Stimulated activated CD4-positive, alpha-beta T cell treated with anti-CD3 and anti-CD28 coated beads, Interleukin-1b, Interleukin-23, amount 100 ng/mL, for 24 hours (primary cell): ENCODE measurements at places on chromosomes 11 and 22.
A peak's percentile ranks its signal among the peaks of the same experiment; 100 is the strongest.

DNA sequence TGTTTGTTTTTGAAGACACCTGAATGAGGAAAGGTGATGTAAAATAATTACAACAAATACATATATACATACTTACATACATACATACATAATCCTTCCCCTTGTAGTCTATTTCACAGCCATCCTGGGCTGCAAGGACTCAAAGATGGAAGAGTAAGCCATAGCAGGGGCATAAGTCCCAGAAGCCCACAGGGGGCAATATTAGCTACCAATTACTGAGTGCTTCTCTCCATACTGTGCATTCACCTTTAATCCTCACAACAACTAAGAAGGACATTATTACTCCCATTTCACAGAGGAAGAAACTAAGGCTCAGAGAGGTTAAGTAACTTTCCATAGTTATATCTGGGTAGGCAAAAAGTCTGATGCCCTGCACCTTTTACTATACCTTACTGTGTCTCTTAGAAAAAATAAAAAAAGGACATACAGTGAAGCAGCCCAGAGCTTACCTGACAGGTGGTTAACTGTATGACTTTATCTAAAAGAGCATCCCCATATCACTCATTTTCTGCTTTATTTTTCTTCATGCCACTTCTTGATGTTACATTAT lies 2.7 kb downstream of the SERGEF start:
- no peak for DNase-seq

- DNase-seq: no peak
Observed at GRCh38 chr22:41523464-41524221, 20.6 kb downstream of the POLR3H start.

- DNase-seq: no peak
Observed at GRCh38 chr11:62953811-62954210, 31.0 kb downstream of the SLC22A6 start.

- DNase-seq: no peak
Observed at GRCh38 chr11:47726878-47727514, 11.8 kb upstream of the AGBL2 start.

- no peak for DNase-seq
Observed at GRCh38 chr11:113278925-113279324, 35.5 kb upstream of the TTC12 start.

DNA sequence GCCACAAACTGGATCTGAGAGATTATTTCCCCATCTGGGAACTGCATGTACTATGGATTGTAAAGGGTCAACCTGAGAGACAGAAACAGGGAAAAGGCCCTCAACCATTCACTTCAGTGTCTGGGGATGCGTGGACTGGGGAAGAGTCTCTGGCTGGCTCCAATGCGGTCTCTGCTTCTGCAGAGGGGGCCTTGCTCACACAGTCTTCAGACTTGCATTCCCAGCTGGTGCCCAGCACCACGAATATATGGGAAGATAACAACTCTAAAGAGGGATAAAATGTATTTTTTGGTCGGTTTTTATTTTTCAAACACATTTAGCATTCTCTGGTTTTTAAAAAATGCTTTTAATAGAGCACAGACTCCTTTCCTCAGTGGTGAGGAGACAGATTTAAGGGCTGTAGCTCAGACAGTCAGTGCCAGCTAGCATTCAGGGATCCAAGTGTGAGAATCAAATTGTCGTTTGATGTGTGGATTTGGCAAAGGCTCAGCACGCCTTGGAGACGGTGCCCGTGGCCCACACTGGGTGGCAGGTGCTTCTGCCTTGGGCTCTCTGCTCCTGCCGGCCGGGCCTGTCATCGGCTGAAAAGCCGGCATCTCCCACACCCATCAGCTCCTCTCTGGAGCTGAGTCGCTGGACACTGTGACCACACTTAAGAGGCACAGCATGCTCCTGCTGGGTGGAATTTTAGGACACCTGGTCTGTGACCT lies 8.0 kb upstream of the EFCAB6 start:
- no peak for DNase-seq

GRCh38 chr11:106998116-106998915 lies 20.0 kb downstream of the GUCY1A2 start:
- DNase-seq: no peak

DNA sequence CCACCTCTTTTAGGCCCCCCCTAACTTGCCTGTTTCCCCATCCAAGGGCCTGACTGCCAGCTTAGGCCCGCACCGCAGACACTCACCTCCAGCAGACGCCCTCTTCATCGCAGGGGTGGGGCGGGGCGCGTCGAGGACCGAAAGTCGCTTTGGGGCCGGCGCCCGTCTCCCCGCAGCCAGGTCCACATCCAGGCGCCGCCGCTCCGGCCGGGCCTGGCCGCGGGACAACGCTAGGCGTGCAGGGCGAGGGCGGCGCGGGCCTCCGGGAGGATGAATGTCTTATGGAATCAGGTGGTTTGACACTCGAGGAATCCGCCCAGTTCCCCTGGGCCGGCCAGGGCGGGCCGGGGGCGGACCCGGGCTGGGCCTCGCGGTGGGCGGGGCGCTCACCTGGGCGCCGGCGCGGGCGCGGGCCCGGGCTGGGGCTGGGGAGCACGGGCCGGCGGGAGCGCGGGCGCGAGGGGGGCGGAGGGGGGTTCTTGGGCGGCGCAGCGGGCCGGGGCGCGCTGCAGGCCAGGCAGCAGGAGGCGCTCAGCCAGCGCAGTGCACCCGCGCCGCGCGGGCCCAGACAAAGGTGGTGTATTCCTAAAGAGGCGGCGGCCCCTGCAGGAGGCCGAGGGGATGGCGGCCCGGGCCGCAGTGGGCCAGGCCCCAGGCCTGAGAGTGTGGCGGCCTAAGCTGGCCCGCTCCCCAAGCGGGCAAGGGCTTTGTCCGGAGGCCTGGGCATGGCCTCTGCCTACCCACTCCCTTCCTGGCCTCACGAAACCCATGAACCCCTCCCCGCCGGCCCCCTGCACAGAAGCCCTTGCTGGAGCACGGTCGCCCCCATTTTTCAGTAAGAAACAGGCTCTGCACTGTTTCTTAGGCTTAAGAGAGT lies 177.6 kb downstream of the IGLL1 start:
- peak; percentile 43 for DNase-seq

DNA sequence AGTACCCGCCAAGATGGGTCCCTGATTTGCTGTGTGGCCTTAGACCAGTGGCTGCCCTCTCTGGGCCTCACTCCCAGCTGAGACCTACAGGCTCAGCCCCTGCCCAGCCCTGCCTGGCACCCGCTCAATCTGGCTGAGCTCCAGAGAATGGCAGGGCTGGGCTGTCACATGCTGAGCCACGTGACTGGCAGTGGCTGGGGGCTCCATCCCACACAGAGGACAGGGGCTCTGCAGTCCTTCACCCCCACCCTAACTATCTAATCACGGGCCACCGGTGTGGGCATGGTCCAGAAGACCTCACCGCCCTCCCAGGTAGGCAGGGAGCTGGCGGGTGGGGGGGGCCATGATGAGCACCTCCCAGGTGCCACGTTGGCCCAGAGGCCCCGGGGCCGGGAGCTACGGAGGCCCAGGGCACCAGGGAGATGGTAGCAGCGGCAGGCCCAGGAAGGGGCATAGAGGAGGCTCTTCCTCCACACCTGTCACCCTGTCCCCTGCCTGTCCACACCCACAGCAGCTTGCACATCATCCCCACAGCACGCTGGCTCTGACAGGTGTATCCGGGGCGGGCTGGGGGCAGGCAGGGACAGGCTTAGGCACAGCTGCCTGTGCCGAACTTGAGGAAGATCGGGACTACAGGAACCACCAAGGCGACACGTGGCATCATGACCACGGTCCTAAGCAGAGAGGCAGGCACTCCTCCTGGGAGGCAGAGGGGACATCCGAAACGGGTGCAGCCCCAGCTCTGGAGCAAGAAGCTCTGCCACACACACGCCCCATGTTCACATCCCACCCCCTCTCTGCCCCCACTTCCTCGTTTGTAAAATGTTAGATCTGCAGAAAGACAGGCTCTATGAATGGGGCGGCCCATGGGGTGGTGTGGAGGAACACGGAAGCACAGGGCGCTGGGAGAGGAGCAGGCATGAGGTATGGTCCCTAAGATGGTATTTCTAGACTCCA lies 1.5 kb upstream of the ALDH3B1 start:
- no peak for DNase-seq

- DNase-seq: no peak
Observed at GRCh38 chr11:86775361-86775760, 25.0 kb upstream of the PRSS23 start.

DNA sequence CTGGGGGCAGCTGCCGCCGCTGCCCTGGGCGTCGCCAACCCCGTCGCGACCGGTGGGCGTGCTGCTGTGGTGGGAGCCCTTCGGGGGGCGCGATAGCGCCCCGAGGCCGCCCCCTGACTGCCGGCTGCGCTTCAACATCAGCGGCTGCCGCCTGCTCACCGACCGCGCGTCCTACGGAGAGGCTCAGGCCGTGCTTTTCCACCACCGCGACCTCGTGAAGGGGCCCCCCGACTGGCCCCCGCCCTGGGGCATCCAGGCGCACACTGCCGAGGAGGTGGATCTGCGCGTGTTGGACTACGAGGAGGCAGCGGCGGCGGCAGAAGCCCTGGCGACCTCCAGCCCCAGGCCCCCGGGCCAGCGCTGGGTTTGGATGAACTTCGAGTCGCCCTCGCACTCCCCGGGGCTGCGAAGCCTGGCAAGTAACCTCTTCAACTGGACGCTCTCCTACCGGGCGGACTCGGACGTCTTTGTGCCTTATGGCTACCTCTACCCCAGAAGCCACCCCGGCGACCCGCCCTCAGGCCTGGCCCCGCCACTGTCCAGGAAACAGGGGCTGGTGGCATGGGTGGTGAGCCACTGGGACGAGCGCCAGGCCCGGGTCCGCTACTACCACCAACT lies 1.0 kb downstream of the FUT4 start:
- no peak for DNase-seq

DNA sequence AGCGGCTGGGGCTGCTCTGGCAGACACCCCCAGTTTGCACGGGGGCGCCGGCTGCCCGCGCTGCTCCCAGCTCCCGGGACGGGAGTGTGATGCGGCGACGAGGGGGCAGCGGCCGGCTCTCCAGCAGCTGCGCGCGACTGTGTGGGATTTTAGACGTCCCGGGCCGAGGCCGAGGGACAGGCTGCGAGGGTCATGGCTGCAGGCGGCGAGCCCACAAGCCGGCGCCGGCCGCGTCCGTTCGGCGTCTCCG lies 159 bp downstream of the FZD4 start:
- no peak for DNase-seq

DNA sequence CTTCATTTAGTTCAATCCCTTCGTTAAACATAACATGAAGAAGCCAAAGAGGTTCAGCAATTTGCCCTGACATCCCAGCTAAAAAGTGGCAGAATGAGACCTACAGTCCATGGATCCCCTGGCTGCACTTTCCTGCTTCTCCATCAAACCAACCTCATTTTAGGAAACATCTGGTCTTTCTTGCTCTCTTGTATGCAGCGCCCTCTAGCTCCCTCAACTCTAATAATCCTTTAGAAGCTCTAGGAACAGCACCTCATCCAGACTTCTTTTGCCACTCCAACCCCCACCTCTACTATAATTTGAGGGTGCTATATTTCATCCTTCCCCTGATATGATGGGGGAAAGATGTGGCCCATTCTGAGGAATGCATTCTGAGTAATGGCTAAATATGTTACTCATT lies 7.4 kb downstream of the CNTF start:
- no peak for DNase-seq

- DNase-seq: no peak
Observed at GRCh38 chr11:88555829-88556202, 218.3 kb upstream of the CTSC start.

GRCh38 chr11:73228268-73229134 lies 10.4 kb downstream of the P2RY2 start:
- no peak for DNase-seq

DNA sequence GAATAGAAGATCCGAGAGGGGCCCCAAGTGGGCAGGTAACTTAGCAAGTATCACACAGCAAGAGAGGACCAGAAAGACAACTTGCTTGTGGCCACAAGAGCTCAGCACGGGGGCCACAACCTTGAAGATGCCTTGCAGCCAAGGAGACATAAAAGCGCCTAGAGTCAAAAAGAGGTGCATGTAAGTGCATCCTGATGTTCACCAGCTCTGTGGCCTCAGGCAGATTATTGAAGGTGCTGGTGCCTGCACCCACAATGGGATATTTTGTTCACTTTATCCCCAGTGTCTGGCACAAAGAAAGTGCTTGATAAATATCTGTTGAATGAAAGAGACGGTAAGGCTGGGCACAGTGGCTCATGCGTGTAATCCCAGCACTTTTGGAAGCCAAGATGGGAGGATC lies 106.0 kb upstream of the ASPHD2 start:
- DNase-seq: no peak

DNA sequence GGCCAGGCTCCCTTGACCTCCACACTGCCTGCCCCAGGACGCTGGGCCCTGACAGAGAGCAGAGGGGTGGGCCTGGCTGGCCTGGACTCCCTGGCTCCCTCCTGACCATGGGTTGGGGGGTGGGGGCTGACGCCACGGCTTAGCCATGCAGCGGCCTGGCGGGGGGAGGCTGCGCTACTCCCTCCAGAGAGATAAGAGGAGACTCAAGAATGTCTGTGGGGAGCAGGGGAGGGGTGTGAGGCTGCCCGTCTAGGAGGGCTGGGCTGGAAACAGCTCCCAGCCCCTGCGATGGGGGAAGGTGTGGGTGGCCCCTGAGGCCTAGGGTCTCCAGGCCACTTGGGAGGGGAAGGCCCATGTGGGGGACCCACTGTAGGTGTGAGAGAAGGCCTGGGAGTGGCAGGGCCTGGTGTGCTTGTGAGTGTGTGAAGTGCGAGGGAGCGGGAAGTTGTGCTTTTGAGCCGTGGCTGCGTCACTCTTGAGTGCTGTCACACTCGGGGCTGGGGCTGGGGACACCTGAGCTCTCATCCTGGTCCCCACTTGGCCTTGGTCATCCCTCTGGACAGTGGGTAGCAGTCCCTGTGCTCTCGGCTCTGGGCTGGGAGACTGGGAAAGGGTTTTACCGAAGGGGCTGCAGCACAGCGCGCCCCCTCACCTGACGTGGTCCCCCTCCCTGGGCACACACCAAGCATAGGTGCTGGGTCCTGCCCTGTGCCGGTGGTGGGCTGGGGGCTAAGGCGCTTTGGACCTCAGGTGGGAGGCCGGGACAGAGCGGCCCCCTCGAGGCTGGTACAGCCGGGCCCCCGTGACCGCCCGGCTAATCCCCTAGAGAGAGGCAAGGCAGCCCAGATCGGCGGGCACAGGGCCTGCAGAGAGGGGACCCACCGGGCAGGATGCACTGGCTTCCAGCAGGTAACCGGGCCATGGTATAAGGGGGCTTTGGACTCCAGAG lies 2.4 kb downstream of the MYRF start:
- DNase-seq: no peak

- DNase-seq: no peak
Observed at GRCh38 chr11:2813141-2813908, 72.2 kb downstream of the CDKN1C start.

GRCh38 chr11:68983801-68984200 lies 3.0 kb upstream of the MRGPRD start:
- no peak for DNase-seq

- DNase-seq: no peak
Observed at GRCh38 chr11:72627594-72628281, 46.5 kb downstream of the PDE2A start.

DNA sequence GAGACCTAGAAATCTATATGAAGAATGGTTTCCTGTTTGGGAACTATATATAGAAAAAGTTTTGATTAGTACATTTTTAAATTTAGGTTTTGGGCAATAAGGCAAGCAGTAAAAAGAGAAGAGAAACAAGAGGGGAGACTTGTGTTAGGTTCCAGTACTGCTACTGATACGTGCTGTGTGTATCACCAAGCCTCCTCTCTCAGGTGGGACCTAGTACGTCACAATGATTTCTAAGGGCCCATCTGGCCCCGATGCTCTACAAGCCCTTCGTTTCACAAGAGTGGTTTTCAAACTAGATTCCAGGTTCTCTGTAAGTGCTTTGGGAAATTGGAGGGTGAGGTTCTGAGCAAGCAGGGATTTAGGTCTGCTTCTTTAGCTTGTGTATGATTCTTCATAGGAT lies 39.2 kb downstream of the USP35 start:
- DNase-seq: no peak

- DNase-seq: peak; percentile 63
Observed at GRCh38 chr11:57493507-57494503, 21.7 kb downstream of the SLC43A1 start.
